Pons (tissue), 1 donor: ENCODE measurements at places on chromosomes 2 and 18.

DNA sequence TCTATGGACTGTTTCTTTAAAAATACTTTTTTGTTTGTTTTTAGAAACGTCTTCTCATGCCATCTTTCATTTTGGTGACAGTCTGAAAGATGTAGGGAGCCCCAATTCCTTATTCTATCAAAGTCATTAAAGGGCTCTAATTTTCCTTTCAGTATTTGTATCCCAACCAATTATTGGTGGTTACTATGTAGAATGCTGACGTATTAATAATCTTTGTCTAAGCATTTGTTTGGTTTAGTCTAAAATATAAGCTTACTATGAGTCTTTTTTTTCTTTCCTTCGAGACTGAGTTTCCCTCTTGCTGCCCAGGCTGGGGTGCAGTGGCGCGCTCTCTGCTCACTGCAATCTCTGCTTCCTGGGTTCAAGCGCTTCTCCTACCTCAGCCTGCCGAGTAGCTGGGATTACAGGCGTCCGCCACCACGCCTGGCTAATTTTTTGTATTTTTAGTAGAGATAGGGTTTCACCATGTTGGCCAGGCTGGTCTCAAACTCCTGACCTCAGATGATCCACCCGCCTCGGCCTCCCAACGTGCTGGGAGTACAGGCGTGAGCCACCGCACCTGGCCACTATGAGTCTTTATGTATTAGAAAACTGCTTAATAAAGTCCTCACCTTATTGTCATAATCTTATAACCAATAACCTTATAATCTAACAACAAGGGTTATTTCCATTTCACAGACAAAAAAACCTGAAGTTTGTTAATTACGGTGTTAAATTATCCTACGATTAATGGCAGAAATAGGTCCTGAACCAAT lies 849 bp upstream of the VRK2 start:
- DNase-seq: no peak

DNA sequence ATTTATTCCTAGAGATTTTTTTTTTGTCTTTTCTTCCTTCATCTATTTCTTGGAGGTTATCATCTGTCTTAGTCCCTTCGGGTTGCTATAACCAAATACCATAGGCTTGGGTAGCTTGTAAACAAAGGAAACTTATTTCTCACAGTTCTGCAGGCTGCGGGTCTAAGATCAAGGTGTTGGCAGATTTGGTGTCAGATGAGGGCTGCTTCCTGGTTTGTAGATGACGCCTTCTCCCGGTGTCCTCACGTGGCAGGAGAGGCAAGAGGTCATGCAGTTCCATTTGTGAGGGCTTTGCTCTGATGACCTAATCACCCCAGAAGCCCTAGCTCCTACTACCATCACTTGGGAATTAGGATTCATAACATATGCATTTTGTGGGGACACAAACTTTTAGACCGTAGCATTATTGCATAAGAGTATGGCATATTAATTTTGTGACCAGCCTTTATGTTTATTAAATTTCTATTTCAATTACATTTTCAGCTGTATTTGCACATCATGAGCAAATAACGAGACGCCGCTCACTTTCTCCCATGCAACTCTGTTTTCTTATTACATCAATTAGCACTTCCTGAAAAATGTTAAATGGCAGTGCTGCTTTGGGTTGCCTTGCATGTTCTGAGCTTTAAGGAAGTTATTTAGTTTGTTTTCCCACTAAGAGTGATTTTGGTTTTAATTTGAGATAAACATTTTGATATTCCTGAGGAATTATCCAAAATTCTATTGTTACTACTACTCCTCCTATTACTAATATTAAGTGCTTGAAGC lies 246.4 kb upstream of the HDAC4 start:
- no peak for DNase-seq

GRCh38 chr2:177289824-177290628 lies 25.5 kb upstream of the NFE2L2 start:
- no peak for DNase-seq

DNA sequence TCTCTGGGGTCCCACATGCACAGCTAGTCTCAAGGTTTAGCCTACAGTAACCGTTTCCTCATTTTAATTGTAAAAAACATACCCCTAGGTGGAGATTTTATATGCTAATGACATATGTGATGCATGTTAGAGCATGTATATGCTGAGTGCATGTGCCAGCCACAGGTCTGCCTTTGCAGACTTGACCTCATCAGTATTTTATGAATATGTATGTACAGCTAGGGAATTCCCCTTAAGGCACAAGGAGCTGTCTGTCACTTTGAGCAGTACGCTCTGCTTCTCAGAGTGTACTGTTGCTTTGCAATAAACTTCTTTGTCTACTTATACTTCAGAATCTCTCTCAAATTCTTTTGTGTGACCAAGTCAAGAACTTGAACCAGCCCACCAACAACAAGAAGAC lies 131.2 kb upstream of the ERBB4 start:
- no peak for DNase-seq

DNA sequence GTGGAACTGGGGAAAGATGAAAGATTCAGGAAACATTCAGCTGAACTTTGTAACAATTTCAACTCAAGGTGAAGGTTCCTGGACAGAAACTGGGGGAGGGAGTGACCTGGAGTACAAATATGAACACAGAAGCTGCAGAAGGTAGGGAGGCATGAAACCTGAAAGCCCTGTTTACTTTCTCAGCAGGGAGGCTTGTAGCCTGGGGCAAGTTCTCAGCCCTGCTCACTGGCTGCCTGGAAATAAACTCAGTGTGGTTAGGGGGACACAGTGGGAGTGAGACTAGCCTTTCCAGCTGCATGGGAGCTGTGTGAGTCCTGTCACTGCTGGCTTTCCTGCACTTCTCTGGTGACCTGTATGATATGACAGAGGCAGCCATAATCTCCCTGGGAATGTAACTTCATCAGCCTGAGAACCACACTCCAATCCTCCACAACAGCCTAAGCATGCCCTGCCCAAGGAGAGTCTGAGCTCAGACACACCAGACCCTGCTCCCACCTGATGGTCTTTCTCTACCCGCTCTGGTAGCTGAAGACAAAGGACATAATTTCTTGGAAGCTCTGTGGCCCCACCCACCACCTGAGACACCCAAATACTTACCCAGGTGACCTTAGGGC lies 77.0 kb downstream of the ZSWIM2 start:
- no peak for DNase-seq

- no peak for DNase-seq
Observed at GRCh38 chr2:75233965-75234364, 34.6 kb upstream of the TACR1 start.
